Fibroblast of villous mesenchyme (primary cell): ENCODE measurements at places on chromosomes 3 and 15. TPM values are rescaled to one million over a fixed set of nuclear protein-coding genes. Genes with fewer than 3 reads are reported as not detected.

ECE2 gene
- not detected in 2 replicates for total RNA-seq

DNA sequence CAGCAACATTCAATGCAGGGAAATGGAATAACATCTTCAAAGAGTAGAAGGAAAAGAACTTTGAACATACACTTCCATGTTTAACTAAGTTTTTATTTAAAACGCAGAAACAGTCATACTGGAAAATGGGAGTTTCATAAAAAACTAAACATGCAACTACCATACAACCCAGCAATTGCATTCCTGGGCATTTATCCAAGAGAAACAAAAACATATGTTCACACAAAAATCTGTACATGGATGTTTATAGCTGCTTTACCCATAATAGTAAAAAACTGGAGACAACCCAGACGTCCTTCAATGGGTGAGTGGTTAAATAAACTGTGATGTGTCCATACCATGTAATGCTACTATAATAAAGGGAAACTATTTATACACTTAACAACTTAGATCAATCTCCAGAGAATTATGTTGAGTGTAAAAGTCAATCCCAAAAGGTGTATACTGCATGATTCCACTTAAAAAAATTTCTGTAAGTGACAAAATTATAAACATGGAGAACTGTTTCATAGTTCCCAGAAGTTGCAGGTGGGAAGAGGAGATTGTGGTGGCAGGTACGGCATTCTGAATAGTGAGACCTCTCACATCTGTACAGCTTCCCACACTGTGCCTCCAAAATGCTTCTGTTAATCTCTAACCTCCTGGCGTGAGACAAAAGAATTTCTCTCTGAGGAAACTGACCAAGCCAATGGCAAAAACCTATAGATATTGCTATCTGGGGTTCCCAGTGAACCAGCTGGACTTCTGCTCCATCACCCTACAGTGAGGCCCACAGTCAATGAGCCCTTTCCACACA lies 23.1 kb downstream of the ISG20 start:
- DNase-seq, result peak; percentile 53

PPM1L gene
- total RNA-seq, result 0.86 and 0.97 TPM in 2 replicates

DNA sequence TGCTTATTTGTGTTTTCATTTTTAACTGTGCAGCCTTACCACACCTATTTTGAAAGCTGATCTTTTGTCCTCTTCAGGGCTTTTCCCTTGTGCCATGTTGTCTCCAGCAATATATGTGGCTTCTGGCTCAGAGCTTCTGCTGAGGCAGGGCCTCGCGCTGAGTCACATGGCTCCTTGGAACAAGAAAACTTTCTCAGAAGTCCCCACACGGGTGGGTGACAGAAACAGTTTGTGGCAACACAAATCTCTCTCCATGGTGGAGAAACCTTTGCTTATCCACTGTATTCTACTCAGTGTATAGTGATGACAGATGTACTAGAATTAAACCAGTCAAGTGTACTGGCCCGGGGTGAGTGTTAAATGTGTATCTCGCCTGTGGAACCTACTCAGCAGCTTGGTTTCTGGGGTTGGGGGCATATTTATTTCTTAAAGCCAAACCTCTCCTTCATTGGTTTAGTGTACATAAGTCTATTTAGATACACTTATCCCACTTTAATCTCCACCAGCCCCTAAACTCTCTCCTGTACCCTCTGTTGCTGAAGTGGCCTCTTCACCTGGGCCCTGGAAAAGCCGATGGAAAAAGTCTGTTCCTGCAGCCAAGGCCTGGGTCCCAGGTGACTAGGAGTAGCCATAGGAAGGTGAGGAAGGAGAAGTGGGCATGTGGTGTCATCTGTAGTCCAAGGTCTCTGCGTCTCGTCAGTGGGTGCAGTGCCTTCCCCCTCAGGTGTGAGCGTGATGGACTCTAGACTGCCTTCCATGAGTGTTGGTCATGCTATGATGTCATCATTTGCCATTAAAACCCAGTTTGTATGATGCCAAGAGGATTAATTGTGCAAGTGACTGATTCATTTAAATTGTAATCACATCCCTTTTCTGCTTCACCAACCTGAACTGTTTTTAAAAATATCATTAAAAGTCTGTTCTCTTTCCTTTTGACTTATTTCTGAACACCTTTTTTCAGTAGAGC lies 3.2 kb upstream of the FBXL22 start:
- DNase-seq, result no peak

DNA sequence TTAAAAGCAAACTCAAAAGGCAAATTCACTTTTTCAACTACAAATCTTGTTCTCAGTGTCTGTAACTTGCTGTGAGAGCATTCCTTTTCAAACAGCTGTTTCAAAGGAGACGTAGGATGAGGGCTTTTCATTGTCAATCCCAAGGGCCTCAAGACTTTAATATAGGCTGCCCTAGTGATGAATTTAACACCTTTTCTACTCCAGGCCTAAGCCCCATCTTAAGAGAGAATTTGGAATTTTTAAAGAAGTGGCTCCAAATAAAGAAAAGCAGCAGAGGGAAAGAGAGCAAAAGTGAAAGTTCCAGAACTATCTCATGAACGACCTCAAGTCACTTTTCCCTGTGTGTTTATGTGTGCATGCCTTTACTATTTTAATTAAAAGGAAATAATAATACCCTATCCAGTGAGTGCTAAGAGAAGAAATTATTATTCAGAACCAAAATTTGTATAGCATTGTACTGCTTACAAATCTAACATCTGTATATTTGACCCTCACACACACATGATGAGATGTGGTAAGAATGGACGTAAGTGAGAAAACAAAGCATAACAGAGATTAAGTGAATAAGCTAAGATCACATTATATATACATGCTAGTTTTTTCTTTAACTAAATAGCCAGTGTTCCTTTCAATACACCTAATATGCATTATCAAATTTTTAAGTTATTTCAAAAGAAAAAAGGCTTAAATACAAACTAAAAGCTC lies 196.4 kb downstream of the VGLL3 start:
- peak; percentile 47 for DNase-seq

GRCh38 chr15:76336254-76337058 lies at the start of gene ISL2:
TSS of gene ISL2 (plus strand) at chr15:76336773. CDS start at chr15:76336884, 111 bp downstream.
- DNase-seq, result peak; percentile 72
